ENCODE measurements at places on chromosomes 11 and 22.

DNA sequence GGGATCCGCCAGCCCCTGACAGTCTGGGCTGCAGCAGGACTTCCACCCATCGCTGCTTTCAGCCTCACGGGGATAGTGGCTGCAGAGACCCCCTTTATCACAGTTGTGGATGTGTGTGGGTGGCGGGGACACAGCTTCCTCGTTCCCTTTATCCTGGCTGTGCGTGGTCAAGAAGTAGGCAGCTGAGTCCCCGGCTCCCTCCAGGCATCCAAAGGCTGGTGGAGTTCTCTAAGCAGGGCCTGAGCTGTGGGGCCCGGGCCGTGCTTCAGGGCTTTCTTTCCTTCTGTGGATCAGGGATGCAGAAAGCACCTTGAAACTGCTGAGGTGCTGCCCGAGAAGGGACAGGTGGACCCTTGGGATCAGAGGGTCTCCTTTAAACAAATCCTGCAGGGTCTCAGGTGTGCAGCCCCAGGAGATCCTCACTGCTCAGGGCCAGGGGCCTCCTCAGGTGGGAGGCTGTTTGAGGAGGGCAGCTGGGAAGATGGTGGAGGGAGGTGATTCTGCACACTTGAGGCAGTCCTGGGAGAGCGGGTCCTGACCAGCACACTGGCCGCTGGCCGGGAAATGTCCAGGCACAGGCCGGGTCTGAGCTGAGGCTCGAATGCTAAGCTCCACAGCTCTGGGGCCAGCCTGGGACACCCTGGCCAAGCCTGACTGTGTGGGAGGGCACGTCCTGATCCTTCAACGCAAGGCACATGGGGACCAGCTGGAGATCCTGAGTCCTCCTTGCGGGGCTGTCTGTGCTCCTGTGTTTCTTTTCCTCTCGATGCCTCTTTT, 1024.3 kb downstream of the BRD1 start:
- no peak for DNase-seq

DNA sequence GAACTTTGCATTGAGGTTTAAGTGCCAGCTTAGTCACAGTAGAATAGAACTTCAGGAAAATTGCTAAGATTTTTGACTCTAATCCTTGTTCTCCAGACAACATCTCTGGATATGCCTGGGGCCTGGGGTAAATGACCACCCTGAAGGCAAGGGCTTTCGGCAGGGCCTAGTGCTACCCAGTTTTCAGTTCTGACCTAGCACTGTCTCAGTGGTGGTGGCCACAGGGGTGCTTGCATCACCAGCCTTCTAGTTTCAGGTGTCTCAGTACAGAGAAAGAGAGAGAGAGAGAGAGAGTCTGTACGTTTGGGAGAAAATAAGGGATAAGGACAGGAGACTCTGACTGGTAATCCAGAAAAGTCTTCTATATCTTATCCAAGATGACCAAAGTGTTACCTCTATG, 890.5 kb downstream of the JRKL start:
- DNase-seq, result no peak

- DNase-seq, result no peak
These were observed 2.5 kb upstream of the ZBED4 start for GRCh38 chr22:49850959-49851802.

DNA sequence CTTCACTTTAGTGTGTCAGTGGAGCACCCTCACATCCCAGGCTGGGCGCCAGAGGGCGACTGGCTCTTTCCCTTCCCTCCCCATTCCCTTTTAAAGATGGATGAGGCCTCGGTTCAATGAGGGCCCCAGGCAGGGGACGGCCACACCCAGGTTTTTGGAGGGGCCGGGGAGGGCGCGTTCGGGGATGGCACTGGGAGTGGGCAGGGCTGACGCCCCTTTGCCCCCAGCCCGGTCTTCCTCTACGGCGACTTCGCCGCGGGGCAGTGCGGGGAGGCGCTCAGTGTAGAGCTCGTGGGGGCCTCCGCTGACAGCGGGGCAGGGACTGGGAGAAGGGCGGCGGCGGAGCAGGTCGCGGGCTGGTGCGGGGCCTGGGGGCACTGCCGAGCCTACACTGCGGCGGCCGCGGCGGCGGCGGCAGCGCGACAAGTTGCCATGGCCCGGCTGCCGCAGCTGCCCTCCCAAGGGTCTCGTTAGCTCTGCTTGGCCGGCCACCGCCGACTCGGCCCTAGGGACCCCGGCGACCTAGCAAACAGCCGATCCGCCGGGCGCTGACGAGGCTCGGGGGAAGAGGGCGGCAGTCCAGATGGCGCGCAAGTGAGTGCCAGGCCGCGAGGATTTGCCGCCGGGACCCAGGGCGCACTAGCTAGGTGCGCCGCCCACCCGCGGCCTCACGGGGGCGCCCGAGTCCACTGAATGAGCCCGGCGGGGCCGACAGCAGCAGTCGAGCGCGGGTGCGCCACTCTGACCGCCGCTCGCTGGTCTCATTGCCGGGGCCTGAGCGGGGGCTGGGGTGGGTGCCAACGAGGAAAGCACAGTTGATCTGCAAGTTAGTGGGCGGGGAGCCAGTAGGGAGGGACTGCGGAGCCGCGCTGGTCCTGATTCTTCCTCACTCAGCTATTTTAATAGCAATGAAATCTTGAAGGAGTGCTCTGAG, 92.7 kb downstream of the RRM1 start:
- peak; percentile 92 for DNase-seq

- DNase-seq, result no peak
These were observed 2.4 kb downstream of the RTL6 start for GRCh38 chr22:44495629-44496028.

DNA sequence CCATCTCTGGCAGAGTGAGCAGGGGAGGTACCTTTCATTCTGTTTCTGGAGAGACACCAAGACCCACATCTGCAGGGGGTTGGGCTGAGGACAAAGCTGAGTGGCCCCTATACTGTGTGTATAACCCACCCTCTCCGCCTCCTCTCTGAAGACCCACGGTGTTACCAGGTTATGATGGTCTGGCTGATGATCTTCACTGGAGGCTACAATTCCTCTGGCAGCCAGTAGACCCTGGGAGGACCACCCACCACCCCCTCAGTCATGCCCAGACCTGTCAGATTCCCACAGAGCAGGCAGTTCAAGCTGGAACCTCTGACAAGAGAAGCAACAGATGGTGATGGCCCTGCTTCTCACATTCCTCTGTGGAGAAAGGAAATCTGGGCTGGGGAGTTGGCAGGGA, 11.4 kb upstream of the KCNJ1 start:
- DNase-seq, result no peak

GRCh38 chr11:88575916-88576315, 238.4 kb upstream of the CTSC start:
- no peak for DNase-seq

DNA sequence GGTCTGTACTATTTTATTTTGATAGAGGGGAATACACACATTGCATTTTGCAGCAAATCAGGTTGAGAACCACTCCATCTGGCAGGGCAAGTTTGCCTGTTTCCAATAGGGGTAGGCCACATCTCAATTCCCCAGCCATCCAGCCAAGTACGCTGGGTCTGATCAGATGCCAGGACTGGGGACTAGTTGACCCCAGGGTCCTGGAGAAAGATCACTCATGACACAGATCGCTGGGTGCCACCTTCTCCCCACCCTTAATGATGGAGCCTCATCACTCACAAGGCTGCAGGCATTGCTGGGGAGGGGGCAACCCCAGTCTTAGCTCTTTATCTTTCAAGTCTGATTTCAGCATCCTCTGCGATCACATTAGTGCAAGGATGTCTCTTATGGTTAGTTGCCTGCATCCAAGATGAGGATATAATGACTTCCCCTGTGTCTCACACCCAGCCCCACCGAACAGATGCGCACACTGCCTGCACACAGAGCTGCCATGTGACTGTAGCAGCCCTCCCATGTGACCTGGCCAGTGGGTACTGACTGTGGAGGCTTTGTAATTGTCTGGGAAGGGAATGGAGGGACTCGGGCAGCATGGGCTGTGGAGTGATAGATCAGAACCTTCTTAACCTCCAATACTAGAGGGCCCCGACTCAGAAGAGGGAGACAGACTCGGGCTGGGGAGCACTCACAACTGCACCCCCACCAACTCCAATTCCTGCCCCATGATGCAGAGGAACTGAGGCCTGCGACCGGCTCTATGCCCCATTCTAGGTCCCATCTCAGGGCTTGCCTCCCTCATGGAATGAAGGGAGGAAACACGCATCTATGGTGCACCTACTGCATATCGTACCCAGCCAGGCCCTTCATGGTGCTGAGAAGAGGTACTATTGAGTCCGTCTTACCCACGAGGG, 155.8 kb downstream of the DSCAML1 start:
- no peak for DNase-seq

Measured in heart left ventricle (tissue), 16 donors.